A673 (cell line): ENCODE measurements at places on chromosomes 6 and 20.

GRCh38 chr6:159254186-159254585 is 85.0 kb downstream of the FNDC1 start:
- DNase-seq = no peak

DNA sequence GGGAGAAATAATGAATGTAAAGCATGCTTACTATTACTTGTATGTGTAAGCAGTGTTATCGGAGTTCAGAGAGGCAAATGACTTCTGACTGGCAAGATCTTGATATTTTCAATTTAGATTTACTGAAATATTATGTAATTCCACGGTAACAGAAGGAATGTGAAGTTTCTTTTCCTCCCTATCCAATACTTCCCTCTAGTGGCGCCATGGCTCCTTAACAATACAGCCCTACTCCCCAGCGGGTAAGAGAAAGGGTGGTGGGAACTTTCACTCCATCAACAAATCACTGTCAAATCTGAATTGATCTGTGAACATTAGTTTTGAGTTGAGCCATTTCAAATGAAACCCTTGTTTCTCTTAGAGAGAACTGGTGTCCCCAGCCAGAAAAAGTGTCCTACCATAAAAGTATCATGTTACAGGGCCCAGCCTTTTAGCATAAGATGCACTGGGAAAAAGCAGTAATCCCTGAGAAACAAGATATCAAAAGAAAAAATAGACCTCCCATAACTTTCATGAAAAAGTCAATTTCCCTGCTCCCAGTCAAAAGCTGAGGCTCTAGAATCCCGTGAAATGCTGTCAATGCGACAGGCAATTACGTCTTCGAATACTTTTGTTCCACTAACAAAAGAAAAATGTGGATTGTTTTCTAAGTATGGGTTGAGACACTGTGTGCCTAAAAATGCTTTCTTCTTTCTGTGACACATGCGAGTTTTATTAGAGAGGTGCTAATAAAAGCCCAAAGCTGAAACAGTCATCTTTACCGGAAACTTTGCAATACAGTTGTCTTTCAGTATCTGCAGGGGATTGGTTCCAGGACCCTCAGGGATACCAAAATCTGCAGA is 12.9 kb downstream of the COX7A2 start:
- DNase-seq = peak; percentile 76

DNA sequence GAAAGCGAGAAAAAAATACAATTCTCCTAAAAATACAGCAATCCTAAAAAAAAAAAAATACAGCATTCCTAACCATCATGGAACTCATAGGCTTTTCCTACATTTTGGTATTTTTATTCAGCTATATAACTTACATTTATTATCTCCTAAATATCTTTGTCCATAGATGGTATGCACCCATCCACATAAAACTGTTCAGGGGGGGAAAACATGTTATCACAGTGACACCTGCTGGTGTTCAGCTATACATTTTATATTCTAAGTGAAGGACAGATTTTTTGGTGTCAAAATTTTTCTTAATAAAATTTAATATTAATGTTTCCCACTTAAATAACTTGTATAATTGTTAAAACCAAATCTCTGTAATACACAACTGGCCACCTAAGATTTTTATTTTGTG is 58.0 kb downstream of the BLOC1S5 start:
- DNase-seq = peak; percentile 46

- DNase-seq = no peak
Observed at GRCh38 chr6:73954881-73955280, 258.9 kb downstream of the CD109 start.

- DNase-seq = peak; percentile 8
Observed at GRCh38 chr6:95352064-95352795, 225.1 kb upstream of the MANEA start.

- no peak for DNase-seq
Observed at GRCh38 chr20:32458061-32458836, 100.1 kb downstream of the ASXL1 start.

- DNase-seq = no peak
Observed at GRCh38 chr20:42837456-42837855, 352.2 kb downstream of the PTPRT start.

DNA sequence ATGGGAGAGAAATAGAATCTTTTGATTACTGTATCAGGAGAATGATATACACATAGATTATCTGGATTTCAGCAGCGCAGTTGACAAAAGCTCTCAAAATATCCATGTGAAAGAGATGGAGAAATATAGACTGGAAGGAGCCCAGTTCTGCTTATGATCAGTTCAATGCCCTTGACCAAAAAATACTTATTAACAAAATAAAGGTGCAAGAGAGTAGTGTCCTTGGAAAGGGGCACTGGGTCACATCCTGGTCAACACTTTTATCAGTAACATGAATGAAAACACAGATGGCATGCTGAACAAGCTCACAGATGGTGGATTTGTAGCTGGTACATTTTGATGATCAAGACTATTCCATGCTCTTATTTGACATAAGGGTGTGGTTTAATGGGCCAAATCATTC is 63.9 kb upstream of the PLEKHG1 start:
- DNase-seq = no peak

GRCh38 chr6:4446982-4447381 is 311.6 kb upstream of the ECI2 start:
- DNase-seq = no peak

- DNase-seq = no peak
Observed at GRCh38 chr6:30329331-30329730, 2.6 kb downstream of the TRIM39 start.

DNA sequence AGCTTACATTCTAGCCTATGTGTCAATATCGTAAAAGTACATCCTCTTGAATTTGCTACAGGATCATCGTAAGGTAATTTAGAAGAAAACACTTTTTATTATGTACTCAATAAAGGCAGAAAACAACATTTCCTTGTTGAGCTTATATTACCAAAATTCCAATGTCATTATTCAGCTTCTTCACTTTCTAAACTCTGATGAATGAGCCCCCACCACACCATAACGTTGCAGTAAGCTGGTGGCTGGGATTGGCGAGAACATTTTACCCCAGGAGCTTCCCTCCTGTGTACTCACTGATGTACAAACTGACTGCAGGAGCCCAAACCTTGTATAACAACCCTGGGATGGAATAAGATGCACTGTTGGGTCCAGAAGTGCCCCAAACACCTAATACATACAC is 238.1 kb upstream of the MARCKS start:
- DNase-seq = no peak

- DNase-seq = no peak
Observed at GRCh38 chr6:99838607-99839006, 155.4 kb downstream of the MCHR2 start.

DNA sequence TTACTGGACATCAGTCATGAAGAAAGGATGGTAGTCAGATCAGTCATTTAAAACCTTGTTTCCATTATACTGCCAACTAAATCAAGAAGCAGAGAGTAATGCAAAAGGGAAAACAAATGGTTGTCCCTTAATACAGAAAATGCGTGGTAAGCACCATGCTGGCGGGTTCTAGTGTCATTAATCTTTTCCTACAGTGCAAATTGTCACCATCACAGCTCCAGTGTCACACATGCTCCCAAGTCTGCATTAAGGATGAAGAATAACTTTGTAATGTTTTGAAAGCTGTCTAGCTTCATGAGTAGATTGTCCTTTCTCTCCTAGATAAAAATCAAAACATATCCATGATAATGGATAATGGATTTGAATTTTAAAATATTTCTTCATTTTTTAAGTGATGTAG is 735.6 kb downstream of the EPHA7 start:
- no peak for DNase-seq

- DNase-seq = no peak
Observed at GRCh38 chr6:111114087-111114443, 26.8 kb downstream of the SLC16A10 start.

GRCh38 chr6:138334000-138334399 is 43.7 kb upstream of the SMIM28 start:
- no peak for DNase-seq

DNA sequence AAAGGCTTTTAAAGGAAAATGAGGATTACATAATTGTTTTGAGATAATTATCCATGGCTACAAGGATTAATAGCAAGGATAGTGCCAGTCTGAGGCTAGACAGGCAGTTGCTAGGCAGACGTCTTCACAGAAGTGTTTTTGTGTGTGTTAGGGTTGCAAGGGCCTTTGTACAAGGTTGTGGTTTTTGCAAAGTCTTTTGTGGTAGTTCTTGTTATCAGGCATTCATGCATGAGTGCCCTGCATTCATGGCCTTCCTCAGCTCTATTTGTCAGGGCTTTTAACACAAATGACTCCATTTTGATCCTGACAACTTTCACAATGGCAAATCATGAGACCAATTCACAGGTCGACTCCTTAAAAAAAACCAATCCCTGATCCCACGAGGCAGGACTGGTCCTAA is 68.1 kb upstream of the TXNDC5 start:
- DNase-seq = no peak

DNA sequence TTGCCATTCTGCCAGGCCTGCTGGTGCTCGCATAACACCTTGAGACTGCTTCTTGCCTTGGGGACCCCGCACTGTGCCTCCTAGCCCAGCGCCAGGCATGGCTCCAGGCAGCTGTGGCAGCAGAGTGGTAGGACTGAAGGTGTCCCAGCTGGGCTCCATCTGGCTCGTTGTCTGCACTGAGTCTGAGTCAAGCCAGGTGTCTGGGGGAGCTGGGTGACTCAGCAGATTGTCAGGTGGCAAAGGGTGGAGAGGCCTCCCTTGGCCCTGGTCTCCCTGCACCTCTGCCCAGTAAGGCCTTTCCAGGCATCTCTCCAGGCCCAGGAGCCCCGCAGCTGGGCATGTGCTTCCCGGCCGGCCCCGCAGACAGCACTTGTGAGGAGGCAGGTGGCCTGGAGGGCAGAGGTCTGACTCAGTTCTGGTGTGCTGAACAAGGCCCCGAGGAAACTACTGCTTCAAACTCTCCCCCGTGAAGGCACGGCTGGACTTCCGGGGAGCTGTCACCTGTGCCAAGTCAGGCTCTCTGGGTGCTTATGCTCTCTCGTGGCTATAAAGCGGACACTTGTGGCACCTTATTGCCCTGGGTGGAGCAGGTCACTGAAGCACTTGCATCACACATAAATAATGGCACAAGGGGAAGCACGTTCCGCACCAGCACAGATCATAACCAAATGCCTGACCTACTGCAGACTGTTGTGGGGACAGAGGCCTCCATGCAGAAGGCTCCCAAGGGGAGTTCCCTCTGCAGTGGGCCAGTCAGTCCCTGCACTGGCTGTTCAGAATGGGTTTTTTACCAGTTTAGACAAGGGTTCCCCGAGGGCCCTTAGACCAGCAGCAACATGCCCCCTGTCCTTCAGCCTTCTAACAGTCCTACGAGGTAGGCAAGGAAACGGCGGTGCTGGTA is 27.5 kb downstream of the FOXC1 start:
- DNase-seq = no peak

GRCh38 chr20:45823949-45824835 is 2.9 kb downstream of the TNNC2 start:
- DNase-seq = peak; percentile 60

- DNase-seq = no peak
Observed at GRCh38 chr6:43742931-43743632, 26.9 kb upstream of the VEGFA start.

DNA sequence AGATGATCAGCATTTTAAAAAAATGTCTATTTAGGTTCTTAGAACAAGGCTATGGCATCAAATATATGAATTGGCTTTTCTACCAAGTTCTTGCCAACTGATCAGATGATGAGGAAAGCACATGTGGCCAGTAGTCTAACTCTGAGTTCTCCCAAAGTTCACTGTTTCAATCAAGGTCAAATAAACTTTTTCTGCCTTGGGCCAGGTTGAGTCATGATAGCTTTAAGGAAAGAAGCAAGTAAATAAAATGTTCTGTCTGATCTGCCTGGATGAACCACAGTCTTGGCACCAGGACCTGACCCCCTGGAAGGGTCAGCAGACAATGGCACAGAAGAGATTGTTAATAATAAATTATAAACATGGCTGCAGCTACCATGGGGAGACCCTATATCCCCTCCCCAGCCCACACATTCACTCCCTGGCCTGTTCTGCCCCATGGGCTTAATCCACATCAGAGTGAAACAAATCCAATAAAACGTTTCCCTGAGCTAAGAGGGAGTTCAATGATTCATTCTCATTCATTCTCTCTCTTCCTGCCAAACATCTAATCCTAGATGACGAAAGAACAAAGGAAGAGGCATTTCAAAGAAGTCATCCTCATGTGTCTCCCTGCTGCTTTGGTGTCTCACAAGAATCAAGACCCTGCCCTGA is 661.6 kb downstream of the DHX35 start:
- peak; percentile 69 for DNase-seq

GRCh38 chr20:8144282-8145245 is 12.5 kb downstream of the PLCB1 start:
- DNase-seq = peak; percentile 94

DNA sequence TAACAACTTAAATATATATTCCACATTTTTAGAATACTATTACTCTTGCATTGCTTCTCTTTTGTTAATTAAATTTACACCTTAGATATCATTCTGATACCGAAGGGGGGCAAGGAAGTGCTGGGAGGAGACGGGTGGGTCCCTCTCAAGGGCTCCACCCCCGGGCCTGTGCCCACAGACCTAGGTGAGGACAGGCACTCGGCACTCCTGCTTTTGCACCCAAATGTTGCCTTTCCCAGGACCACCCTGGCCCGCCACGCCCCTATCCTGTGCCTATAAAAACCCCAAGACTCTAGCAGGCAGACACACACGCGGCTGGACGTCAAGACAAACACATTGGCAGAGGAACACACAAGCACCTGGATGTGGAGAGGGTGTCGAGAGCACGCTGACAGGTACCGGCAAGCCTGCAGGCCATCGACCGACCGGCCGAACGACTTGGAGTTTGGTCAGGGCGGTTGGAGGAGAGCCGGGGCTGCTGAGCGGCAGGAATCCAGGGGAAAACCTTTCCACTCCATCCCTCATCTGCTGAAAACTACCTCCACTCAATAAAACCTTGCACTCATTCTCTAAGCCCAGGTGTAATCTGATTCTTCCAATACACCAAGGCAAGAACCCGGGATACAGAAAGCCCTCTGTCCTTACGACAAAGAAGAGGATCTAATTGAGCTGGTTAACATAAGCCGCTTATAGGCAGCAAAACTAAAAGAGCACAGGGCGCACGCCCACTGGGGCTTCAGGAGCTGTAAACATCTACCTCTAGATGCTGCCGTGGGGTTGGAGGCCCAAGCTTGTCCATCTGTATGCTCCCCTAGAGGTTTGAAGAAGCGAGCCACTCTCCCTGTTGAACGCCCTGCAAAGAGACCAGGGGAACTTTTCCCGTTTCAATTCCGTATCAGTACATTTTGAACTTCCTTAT is 197.4 kb upstream of the PRSS16 start:
- DNase-seq = no peak

DNA sequence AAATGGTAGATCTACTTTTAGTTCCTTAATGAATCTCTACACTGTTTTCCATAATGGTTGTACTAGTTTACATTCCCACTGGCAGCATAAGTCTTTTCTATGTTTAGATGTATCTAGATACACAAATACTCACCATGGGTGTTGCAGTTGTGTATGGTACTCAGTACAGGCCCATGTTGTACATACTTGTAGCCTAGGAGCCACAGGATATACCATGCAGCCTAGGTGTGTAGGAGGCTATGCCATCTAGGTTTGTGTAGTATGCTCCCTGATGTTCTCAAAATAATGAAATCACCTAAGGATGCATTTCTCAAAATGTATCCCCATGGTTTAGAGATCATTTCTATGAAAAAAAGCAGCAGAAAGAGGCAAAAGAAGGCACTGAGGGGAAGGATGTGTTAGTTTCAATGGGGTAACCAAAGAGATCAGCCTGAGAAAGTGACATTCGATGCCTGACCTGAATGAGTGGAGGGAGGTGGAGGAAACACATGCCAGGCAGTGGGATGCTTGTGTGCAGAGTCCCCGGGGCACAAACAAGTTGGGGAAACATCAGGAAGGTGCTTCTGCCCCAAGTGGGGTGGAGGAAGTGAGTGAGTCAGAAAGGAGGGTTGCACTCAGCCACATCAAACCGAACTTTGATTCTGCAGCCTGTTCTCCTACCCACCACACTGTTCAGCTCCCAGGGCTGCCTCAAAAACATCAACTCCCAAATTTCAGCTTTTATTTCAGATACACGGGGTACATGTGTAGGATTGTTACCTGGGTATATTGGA is 191.2 kb downstream of the ZNF217 start:
- no peak for DNase-seq
